Pulmonary artery endothelial cell (primary cell): ENCODE measurements at places on chromosomes 5 and 9.
A peak's percentile ranks its signal among the peaks of the same experiment; 100 is the strongest.

GRCh38 chr9:134099123-134099761, 31.4 kb upstream of the BRD3 start:
- DNase-seq: peak; percentile 4

GRCh38 chr5:149089796-149090195, 26.9 kb upstream of the SH3TC2 start:
- DNase-seq: no peak

DNA sequence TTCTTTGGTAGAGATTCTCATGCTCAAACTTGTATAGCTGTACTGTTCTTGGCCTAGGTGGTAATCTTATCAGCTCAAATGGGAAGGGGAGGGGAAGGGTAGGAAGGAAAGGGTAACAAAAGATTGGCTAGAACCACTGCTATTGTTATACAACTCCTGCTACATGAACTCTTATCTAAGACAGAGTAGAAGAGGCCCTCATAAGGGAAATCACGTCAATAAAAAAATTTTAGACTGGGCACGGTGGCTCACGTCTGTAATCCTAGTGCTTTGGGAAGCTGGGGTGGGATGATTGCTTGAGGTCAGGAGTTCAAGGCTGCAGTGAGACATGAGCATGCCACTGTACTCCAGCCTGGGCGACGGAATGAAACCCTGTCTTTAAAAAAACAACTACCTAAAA, 15.9 kb downstream of the STOM start:
- DNase-seq: peak; percentile 92

DNA sequence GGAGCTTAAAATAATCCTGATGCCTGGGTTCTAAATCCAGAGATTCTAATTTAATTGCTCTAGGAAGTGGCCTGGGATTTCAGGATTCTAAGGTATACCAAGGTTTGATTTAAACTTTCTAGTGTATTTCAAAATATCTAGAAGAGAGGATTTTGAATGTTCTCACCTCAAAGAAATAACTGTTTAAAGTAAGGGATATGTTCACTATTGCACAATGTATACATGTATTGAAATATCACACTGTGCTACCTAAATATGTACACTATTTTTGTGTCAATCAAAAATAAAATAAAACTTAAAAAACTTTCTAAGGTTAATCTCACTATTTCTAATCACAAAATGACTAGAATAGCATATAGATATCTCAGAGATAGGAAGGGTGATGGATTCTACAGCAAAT, 34.0 kb downstream of the TNFSF8 start:
- DNase-seq: no peak

DNA sequence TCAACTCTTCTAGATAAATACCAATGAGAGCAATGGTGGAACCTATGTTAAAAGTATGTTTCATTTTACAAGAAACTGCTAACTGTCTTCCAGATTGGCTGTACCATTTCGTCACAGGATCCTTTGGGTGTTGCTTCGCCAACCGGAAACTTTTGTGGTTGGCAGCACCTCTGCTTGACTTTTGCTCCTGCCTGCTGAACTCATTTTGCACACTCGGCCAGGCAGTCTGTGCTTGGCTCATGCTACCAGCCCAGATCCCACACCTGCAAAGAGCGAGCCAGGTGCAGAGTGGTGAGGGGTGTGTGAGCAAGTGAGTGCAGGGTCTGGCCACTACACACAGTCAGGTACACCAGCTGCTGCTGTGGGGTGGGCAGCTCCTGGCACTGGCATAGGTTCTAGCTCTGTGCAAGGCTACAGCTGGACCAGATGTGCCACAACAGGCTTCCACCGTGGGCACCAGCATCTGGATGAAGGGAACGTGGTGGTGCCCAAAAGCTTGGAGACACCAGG, 422.3 kb downstream of the PRR16 start:
- DNase-seq: no peak

- DNase-seq: no peak
These were observed 34.1 kb downstream of the COL15A1 start for GRCh38 chr9:98977813-98978212.

GRCh38 chr5:14954616-14955343, 83.2 kb upstream of the ANKH start:
- DNase-seq: no peak

- DNase-seq: no peak
These were observed 37.3 kb downstream of the ARHGAP26 start for GRCh38 chr5:142807372-142807911.

GRCh38 chr9:21754741-21755140, 47.7 kb upstream of the MTAP start:
- DNase-seq: no peak

GRCh38 chr5:141858079-141858765, 20.0 kb downstream of the PCDH1 start:
- no peak for DNase-seq

DNA sequence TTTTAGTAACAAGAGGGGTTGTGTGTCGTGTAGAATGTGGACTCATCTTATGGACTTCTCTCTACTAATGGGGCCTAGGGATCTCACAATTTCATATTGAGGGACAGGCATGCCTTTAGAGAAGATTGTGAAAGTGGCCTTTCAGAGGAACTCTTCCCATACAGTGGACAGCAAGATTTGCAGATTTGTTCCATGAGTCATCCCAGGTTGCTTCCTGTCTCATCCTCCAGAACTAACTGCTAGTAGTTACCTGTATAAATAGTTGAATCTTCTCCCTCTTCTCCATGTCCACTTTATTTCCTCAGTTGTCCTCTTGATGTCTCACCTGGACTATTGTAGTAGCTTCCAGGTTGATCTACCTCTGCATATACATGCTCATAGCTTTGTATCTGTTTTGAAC, 997.5 kb upstream of the CTNND2 start:
- DNase-seq: no peak

DNA sequence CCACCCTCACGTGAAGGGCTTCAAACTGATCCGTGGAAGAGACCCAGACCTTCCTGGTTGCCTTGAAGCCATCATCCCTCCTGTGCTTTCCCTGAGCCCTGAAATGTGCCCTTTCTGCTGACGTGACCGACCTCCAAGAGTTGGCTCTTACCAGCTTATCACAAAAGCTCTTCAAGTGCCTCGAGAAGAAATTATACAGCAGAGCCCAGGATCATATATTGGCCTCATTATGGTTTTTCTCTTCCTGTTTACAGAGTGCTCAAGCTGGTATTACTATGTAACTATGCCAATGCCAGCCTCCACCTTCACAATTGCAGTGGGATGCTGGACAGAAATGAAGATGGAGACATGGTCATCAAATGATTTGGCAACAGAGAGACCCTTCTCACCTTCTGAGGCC, 66.0 kb downstream of the AOPEP start:
- no peak for DNase-seq

GRCh38 chr5:16918891-16919671, 17.0 kb downstream of the MYO10 start:
- no peak for DNase-seq

GRCh38 chr5:159878988-159879471, 37.3 kb upstream of the ADRA1B start:
- no peak for DNase-seq

DNA sequence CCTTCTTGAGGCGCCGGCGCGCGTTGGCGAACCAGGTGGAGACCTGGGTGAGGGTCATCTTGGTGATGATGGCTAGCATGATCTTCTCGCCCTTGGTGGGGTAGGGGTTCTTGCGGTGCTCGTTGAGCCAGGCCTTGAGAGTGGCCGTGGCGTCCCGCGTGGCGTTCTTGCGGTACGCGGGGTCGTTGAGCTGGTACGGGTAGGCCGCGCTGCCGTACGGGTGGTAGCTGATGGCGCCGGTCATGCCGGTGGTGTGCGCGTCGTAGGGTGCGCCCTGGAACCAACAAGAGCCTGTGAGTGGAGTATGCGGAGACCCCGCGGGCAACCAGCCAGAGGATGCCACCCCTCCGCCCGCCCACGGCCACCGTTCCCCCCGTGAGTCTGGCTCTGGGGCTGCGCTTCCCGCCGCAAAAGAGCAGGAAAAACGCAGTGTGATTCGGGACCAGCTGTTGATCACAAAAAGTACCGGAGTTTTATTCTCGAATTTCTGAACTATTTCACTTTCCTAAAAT, 1.9 kb downstream of the IRX2 start:
- DNase-seq: no peak

DNA sequence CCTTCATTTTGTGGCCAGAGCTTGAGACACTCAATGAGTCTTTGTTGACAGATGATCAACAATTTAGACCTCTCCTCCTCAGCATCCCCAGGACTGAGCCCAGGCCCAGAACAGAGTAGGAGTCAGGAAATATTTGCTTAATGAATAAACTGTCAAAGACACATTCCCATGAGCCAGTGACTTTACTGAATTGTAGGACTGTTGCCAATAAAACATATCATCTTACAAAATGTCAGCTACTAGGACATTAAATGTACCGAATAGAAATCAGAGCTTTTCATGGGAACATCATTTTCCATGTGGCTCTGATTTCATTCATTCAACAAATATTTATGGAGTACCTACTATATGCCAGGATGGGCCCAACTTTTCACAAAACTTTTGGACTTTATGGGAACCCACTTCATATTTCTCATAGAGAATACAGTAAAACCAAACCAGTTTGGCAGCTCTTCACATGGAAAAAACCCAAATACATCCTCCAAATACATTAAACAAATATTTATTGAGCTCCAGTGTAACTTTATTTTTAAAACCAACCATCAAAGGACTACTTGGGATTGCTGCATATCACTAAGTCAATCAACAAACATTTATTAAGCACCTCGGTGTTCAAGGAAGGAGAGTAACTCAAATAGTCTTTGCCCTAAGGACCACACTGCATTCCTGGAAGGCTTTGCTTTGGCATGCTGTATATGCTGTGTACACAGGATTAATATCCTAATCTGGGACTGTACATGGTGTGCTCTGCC, 11.4 kb downstream of the VDAC1 start:
- no peak for DNase-seq

DNA sequence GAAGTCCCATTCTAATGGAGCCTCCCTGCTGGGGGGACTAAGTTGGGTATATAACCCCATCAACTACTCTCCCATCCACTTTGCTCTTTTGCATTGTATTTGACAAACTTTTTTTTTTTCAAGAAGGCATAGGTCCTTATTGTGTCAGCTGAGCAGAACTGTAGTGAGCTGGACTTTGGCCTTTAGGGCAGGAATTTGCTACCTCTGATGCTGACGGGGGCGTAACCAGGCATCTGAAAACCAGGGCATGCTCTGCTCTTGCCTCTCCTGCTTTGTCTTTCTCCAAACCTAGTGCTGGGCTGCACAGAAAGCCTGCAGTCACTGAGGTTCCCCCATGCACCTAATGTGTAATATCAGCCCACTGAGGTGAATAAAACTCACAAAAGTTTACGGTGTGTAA, 49.0 kb downstream of the MSX2 start:
- DNase-seq: no peak
